ENCODE measurements at places on chromosomes 3 and 15. TPM values are rescaled to one million over a fixed set of nuclear protein-coding genes. Genes with fewer than 3 reads are reported as not detected.

The RASL12 gene
- 85.7 TPM for total RNA-seq

The PIGX gene
- 31.9 TPM for total RNA-seq

The IL5RA gene
- not detected for total RNA-seq

The SLC25A36 gene
- 56.0 TPM for total RNA-seq

The RFTN1 gene
- 47.4 TPM for total RNA-seq

The PIGZ gene
- 9.8 TPM for total RNA-seq

The CPLX3 gene
- total RNA-seq, result not detected

The SPINK8 gene
- total RNA-seq, result not detected

The P2RY12 gene
- total RNA-seq, result 1.2 TPM

The AGBL1 gene
- not detected for total RNA-seq

The SPINT1 gene
- total RNA-seq, result 80.3 TPM

The RPUSD3 gene
- total RNA-seq, result 50.6 TPM

The SPATA12 gene
- not detected for total RNA-seq

The BUB1B gene
- total RNA-seq, result 5.6 TPM

The THBS1 gene
- total RNA-seq, result 513 TPM

The CDC25A gene
- total RNA-seq, result 8.8 TPM

The CHL1 gene
- total RNA-seq, result 25.8 TPM

The CFAP91 gene
- total RNA-seq, result 4.2 TPM

The OIP5 gene
- not detected for total RNA-seq

The FETUB gene
- total RNA-seq, result 3.7 TPM

The CKMT1B gene
- total RNA-seq, result 29.7 TPM

The NT5DC2 gene
- total RNA-seq, result 63.3 TPM

The XCR1 gene
- total RNA-seq, result not detected

The PAQR5 gene
- 9.1 TPM for total RNA-seq

The ANKRD63 gene
- total RNA-seq, result not detected

The GREM1 gene
- total RNA-seq, result 122 TPM

The TRIM59 gene
- total RNA-seq, result 6.1 TPM

The CCDC13 gene
- total RNA-seq, result 1.2 TPM
